Stimulated activated CD4-positive, alpha-beta T cell treated with anti-CD3 and anti-CD28 coated beads, Interleukin-2, amount 100 ng/mL, for 24 hours (primary cell): ENCODE measurements at places on chromosomes 12 and 14.

DNA sequence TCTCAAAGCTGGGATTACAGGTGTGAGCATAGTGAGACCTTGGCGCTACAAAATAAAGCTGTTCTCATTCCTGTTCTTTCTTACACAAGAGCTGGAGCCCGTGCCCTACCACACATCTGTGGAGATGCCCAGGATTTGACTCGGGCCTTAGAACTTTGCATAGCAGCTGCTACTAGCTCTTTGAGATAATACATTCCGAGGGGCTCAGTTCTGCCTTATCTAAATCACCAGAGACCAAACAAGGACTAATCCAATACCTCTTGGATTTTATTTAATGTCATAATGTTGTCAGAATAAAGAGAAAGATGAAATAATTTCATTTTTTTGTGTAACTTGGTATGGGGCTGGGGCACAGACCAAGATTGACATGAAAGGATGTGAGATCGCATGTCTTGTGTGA is 7.6 kb downstream of the PNP start:
- DNase-seq: no peak

- no peak for DNase-seq
Measured at GRCh38 chr14:20601522-20601921, 10.3 kb upstream of the RNASE12 start.

- DNase-seq: no peak
Measured at GRCh38 chr14:74954232-74954946, 1.0 kb downstream of the PGF start.

DNA sequence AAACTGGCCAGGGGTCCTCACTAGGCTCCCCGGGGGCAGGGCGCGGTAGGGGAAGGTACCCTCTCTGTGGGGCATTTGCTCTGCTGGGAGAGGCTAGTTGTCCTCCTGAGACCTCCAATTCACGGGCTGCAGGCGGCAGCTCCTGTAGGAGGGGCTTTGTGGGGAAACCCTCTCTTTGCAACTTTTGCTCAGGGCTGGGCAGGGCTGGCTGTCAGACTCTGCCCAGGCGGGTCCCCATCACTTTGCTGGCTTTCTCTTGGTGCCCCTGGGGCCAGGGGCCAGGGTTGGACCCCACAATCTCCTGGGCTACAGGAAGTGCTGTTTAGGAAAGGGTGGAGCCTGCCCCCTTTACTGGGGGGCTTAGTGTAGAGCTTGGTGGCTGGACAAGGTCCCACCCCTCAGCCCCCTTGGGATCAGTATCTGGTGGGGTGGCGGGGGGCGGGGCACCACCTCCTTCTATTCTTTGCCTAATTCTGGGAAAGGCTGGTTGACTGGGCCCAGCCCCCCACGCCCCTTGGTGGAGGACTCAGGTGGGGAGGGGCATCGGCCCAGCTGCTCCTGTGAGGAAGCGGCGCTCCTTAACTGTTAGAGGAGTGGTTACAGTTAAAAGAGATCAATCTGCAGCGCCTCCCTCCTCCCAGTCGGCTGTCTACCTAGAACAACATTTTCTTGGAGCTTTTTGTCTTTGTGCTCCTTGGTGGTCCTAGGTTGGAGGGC is 918.7 kb downstream of the AACS start:
- DNase-seq: no peak

- DNase-seq: no peak
Measured at GRCh38 chr12:1972856-1973317, 31.4 kb downstream of the DCP1B start.

- DNase-seq: no peak
Measured at GRCh38 chr12:98352835-98353234, 162.6 kb upstream of the TMPO start.

DNA sequence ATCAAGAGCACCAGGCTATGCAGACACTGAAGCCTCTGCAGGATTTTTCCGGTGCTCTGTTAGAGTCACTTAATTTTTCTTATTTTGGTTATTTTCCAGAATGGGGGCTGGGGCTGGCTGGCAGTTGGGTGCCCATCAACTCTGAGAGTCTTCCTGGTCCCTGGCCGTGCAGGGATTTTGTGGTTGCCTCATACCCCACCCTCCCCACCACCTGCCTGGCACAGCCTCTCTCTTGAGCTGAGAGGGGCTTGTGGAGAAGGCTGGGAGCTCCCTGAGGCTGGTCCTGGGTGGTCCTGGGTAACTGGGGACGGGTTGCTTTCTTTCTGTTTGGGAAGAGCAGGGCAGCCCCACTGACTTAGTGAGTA is 23.3 kb downstream of the LRTM2 start:
- no peak for DNase-seq

DNA sequence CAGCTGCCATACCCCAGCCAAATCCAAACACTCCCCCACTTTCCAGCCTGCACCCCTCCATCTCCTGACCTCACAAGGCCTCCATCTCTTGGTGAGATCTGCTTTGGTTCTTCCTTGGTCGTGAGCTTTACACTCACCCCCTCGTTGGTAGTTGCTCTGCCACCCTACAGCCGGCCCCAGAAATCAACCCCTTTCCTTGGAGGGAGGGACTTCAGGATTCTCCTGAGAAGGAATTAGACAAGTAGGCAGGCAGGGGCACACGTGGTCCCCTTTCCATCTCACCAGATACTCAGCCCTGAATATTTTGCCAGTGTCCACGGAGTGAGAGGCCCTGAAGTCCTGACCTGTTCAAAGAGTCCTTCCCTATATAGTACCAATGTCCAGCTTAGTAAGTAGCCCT is 120.0 kb upstream of the PWP1 start:
- DNase-seq: no peak

- peak; percentile 30 for DNase-seq
Measured at GRCh38 chr12:108214486-108214885, 85.4 kb downstream of the WSCD2 start.

GRCh38 chr14:89331398-89331797 is 85.6 kb downstream of the FOXN3 start:
- DNase-seq: no peak

DNA sequence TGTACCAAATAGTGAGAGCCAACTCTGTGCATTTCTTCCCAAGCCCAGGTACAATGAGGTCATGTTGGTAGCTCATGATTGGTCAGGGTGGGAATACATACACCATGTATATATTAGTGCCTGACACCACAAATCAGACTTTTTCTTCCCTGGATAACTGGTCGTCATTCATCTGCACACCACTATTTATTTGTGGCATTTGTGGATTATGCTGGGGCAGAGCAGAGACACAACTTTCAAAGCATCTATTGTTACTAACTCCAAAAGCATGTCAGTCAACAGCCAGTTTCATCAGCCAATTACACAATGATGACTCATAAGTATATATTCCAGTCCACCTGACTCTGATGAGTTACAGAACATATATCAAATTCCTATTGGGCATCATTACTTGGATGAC is 181.7 kb downstream of the ADAMTS20 start:
- DNase-seq: no peak

DNA sequence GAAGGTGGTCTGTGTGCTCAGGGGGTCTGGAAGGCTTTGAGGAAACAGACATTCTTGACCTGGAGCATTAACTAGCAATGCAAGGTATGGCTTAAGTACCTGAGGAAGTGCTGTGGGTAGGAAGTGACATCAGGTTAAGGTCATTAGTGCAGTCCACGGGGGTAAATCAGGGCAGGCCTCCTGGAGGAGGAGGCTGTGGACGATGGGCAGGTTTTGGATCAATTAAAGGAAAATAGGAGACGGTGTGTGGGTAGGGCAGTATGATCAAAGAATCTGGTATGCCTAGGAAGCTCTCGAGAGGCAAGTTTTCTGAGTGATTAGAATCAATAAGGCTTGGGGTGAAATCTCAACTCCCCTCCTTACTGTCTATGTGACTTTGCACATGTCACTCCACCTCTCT is 295.3 kb downstream of the AACS start:
- no peak for DNase-seq

DNA sequence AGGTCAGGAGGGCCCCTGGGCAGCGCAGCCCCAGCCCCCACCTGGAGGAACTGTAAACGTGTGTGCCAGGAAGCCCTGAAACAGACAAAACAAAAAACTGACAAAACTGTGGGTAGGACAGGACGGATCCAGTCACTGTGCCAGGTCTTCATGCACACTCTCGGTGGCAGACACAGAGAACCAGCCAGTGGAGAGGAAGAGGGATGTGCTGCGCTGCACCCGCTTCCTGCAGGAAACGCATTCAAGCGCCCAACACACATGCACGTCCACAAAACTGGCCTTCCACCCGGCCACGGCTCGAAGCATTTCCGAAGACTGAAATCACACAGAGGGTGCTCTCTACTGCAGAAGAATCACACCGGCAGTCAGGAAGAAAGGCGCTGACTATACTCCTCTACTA is 16.9 kb downstream of the BRF1 start:
- no peak for DNase-seq

GRCh38 chr14:100289916-100290606 is 16.2 kb downstream of the SLC25A29 start:
- DNase-seq: no peak

- DNase-seq: no peak
Measured at GRCh38 chr12:47488888-47489287, 216.9 kb downstream of the RPAP3 start.

GRCh38 chr12:132439333-132439904 is 50.5 kb upstream of the FBRSL1 start:
- no peak for DNase-seq

DNA sequence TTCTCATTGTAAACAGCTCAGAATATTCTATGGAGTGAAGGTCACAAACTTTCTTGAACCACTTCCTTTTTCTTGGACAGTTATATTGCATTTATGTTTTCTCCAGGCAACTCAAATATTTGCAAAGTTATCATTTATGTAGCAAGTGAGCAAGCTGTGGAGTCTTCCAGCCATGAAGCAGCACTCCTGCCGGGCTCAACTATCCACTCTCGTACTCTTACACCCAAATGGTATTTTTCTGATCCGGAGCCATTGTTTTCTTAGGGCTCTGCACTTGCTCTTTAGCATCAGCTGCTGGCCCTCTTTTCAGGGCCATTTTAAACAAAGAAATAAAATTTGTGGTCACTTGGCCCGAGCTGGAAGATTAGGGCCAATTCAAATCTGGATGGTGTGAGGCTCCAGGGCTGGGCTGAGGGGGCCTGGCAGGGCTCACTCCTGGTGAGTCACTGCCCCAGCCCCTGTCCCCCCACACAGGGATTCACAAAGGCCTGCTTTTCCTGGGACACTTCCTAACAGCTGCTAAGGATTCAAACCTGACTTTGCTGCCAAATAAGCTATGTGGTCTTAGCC is 19.7 kb downstream of the SYNE3 start:
- no peak for DNase-seq

GRCh38 chr12:130128790-130129735 is 33.2 kb upstream of the FZD10 start:
- DNase-seq: no peak

GRCh38 chr14:96077983-96078624 is 38.9 kb downstream of the C14orf132 start:
- DNase-seq: no peak

DNA sequence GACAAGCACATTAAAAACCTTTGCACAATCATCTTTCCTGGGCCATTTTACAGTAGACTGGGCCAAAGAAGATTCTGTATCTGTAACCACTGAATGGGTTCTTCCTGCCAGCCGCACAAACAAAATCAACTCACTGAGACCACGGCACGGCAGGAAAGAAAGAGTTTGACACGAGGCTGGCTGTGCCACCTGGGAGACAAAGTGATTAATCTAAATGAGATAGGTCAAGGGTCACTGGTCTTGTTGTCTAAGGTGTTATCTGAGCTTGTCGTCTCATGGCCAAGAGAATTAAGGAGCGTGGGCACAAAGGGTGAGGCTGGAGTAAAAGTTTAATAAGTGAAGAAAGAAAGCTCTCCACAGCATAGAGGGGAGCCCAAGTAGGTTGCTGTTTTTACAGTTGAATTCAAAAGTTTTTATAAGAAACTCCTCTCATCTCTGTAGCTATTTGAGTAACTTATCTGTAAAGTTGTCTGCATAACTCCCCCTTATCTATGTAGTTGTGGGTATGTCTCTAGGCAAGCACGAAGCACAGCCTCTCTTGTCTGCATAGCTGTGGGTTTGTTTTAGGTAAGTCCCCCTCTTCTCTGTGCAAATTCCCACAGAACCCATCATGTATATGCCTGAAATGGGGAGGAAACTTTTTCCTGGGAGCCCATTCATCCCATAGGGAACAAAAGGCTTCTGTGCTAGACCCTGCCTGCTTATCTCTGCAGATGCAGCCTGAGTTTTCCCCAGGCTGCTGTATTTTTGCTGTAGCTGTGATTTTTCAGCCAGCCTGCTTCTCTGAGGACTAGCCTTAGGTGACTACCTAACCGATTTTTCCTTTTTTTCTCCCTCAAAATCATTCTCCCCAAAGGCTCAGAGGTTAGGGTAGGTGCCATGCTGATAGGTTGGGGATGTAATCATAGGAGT is 1314.6 kb upstream of the TMEM132C start:
- DNase-seq: no peak

DNA sequence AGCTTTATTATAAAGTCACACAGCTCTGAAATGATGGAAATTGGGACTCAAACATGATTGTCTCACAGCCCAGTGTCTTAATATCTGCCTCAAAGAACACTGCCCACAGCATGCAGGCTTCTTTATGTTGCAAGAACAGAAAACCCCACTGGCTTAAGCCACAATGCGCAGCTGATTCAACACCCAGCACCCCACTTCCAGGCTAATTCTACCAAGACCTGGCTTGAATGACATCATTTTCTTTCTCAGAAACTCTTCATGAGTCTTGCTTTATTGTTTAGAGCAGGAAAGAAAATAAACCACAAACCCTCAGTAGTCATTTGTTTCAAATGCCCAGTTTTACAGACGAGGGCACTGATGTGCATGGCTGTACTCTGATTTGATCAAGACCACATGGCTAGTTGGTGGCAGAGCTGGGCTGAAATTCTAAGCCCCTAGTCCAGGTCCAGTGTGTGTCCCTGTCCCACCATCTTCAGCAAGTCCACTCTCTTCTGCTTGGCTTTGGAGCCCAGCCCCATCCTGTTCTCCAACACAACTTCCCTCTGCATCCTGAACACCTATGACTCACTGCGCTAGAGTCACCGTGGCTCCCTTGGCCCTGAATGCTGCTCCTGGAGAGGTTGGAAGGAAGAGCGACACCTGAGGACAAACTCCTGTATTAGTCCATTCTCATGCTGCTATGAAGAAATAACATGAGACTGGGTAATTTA is 50.3 kb upstream of the SRSF5 start:
- DNase-seq: peak; percentile 45
